ENCODE measurements at places on chromosomes 3 and 15. TPM values are rescaled to one million over a fixed set of nuclear protein-coding genes. Genes with fewer than 3 reads are reported as not detected.

Gene OXTR
- total RNA-seq = 6.8 TPM

Gene CFAP91
- 0.35 TPM for total RNA-seq

Gene MTFMT
- total RNA-seq = 27.4 TPM

Gene TRH
- not detected for total RNA-seq

Gene SH3BP5
- 20.1 TPM for total RNA-seq

Gene MB21D2
- 4.2 TPM for total RNA-seq

Gene ARPP21
- total RNA-seq = not detected

Data from A549 treated with RU486 at 1 μM for 4 hours (cell line).